Fibroblast of the aortic adventitia (primary cell): ENCODE measurements at places on chromosomes 3 and 15. TPM values are rescaled to one million over a fixed set of nuclear protein-coding genes. Genes with fewer than 3 reads are reported as not detected.

- DNase-seq: no peak
These were observed 52.6 kb downstream of the AGTR1 start for GRCh38 chr3:148750296-148750695.

DNA sequence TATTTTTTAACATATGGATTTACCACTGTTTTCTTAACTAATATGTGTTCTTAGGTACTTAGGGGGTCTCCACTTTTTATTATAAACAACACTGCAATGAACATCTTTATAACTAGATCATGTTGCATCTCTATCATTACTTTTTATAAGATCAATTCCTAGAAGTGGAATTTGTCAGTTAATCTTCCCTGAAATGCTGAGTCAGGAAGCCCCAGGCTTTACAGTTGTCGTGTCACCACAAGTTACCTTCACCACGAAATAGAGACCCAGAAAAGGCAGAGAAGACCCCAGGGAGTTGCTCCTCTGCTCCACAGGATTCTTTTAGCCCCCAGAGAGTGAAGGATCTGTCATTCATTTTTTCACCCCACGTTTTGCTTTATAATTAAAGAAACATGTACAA lies 34.5 kb upstream of the ERC2 start:
- no peak for DNase-seq

- DNase-seq: peak; percentile 61
These were observed 243.1 kb downstream of the TLE3 start for GRCh38 chr15:69854521-69855181.

DNA sequence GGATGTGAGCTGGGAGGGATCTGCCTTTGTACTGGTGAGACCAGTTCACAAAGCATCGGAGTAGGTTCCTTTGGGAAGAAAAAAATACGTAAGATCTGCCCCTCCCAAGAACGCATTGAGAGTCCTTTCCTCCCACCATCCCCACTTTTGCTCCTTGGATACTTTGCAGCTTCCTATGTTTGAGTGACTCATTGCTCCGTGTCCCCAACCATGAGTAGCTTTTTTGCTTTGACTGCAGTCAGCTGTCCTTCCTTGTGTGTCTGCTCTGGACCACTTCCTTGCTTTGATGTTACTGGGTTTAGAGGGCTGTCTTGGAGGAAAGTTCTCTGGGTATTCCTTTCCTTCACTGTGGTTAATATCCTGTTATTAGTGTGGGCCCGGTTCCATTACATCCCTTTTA lies 43.2 kb upstream of the PTPN23 start:
- DNase-seq: no peak

GRCh38 chr3:81434161-81434560 lies 327.3 kb downstream of the GBE1 start:
- no peak for DNase-seq

DNA sequence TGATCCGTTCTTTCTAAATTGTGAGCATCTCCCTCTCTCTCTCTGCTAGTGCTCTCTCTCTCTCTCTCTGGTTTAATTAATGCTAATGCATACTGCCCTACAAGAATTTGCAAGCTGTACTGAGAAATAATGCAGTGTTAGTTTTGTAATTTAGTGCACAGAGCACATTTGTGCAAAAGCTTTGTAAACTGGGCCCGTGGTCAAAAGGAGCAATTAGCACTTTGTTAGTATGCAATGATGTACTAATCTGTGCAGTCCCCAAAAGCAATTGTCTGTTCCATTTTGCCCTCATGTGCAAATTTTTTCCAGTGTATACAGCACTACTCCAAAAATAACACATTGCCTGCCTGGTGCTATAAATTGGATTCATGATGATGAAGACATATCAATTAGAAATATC lies 184.6 kb upstream of the CMC1 start:
- DNase-seq: no peak

- no peak for DNase-seq
These were observed 170.3 kb downstream of the SUCLG2 start for GRCh38 chr3:67484085-67484484.

SLC6A1 gene
- total RNA-seq: not detected in 2 replicates

GRCh38 chr3:119861681-119862080 lies 79.8 kb downstream of the NR1I2 start:
- DNase-seq: no peak

TFDP2 gene
- total RNA-seq: 28.5 and 100 TPM in 2 replicates

DNA sequence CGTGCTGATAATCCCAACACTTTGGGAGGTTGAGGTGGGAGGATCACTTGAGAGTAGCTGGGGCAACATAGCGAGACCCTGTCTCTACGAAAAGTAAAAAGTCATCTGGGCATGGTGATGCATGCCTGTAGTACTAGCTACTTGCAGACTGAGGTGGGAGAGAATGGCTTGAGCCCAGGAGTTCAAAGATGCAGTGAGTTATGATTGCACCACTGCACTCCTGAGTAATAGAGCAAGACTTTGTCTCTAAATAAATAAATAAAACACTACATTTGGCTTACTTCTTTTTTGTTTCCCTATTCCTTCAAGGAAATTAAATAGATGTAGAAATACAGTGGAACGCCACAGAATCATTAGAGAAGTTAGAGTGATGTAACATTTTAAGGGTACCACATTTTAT lies 20.1 kb upstream of the LDHAL6B start:
- peak; percentile 70 for DNase-seq

DNA sequence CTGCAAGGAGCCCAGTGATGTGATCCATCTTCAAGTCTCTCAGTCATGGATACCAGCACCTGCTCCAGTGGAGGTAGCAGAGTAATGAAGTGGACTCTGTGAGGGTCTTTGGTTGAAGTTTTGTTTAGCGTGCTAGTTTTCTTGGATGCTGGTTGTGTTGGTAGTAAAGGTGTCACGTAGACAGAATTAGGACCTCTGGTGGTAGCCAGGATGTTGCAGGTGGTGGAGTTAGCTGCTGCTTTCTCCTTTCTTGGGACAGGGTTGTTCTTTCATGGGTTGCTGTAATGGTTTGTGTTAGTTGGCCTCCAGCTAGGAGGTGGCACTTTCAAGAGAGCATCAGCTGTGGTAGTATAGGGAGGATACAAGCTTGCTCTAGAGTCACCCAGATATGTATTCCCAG lies 125.2 kb downstream of the ANXA2 start:
- DNase-seq: no peak

DNA sequence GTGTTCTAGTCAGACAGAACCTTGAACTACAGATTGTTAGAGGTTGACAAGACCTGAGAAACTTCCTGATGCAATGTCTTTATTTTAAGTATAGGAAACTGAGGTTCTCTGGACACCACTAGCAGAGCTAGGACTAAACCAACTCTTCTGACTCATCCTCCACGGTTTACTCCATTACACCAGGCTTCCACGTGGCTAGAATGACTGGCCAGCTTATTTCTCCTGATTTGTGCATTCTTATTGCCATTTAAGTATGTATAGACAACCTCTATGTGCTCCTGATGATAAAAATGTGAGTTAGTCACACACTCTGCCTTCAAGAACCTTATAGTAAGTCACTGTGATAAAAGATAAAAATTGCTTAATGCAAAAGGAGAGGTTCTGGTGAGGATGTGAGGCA lies 182.7 kb downstream of the MEX3B start:
- no peak for DNase-seq

DNA sequence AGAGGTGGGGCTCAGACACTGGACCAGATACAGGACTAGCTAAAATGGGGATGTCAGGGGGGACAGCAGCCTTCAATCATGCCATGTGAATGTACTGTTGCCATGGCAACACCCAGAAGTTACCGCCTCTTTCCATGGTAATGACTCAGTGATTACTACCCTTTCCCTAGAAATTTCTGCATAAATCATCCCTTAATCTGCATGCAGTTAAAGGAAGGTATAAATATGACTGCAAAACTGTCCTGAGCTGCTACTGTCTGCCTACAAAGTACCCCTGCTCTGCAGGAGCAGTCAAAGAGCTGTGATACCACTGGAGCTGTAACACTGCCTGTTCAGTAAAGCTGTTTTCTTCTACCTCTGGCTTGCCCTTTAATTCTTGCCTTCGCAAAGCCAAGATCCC lies 168.2 kb downstream of the PEAK1 start:
- DNase-seq: peak; percentile 6

GRCh38 chr3:139062918-139063317 lies 18.2 kb upstream of the PRR23C start:
- DNase-seq: peak; percentile 4

FMN1 gene
- 1.1 and 9.2 TPM in 2 replicates for total RNA-seq

CD96 gene
- total RNA-seq: 0.09 TPM in 1 of 2 replicates, not detected in the other

CAPN3 gene
- total RNA-seq: 1.6 and 2.5 TPM in 2 replicates

DNA sequence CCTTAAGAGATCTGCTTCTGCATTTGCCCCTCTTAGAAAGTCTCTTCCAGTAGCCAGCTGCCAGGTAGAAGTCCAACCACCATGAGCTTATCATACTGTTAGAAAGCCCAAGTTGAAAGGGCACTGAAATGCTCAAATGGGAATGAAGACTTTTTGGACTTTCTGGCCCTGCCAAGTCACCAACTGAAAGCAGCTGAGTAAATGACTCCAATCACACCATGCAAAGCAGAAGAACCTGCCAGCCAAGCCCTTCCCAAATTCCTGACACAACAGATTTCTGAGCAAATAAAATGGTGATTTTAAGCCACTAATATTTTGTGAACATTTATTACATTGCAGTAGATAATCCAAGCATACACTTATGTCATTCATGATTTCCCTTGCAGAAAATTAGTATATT lies 2.1 kb upstream of the CMTM8 start:
- no peak for DNase-seq

NR1I2 gene
- total RNA-seq: 0.27 TPM in 1 of 2 replicates, not detected in the other

SAXO2 gene
- total RNA-seq: 0.25 and 1.4 TPM in 2 replicates

TLR9 gene
- not detected in 2 replicates for total RNA-seq

GRCh38 chr15:75775296-75776064 lies 62.8 kb upstream of the CSPG4 start:
- DNase-seq: no peak

GRCh38 chr3:38030126-38031021 lies 932 bp upstream of the PLCD1 start:
- no peak for DNase-seq

RTP4 gene
- total RNA-seq: 2.8 and 2.9 TPM in 2 replicates

- peak; percentile 52 for DNase-seq
These were observed 35.1 kb upstream of the FRMD4B start for GRCh38 chr3:69420781-69421520.

GRCh38 chr15:75174102-75174501 lies 27.6 kb upstream of the C15orf39 start:
- no peak for DNase-seq

AADACL2 gene
- 0.90 TPM in 1 of 2 replicates, not detected in the other for total RNA-seq

DNA sequence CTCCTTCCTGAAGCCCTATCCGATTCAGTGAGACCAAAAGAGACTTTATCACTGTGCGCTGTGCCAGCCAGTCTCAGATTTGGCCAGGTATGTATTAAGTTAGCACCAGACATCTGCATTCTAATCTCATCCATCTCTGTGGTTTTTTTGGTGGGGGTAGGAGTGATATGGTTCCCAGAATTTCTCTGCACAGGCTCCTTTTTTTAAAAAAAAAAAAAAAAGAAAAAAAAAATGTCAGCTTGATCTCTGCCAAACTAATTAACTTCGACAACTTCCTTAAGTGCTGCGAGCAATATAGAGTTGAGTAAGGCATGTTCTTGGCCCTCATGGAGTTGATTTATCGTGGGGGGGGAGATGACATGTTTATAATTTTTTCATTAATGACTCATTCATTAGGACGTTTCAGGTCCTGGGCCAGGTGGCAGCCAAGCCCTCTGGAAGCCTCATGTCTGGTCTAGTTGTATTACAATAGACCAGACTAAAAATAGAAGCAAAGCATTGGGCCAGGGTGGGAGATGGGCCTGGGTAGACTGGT lies 12.9 kb downstream of the SLCO3A1 start:
- peak; percentile 77 for DNase-seq

PLA2G4F gene
- total RNA-seq: not detected in 2 replicates

SLC15A2 gene
- total RNA-seq: 0.18 and 0.25 TPM in 2 replicates

- DNase-seq: no peak
These were observed 44.6 kb downstream of the RASGRP1 start for GRCh38 chr15:38520035-38520434.

GRCh38 chr3:190070622-190071347 lies 49.9 kb downstream of the P3H2 start:
- DNase-seq: no peak

GRCh38 chr15:78206326-78207109 lies 27.8 kb downstream of the ACSBG1 start:
- DNase-seq: no peak

FLNB gene
- 44.0 and 69.0 TPM in 2 replicates for total RNA-seq

DNA sequence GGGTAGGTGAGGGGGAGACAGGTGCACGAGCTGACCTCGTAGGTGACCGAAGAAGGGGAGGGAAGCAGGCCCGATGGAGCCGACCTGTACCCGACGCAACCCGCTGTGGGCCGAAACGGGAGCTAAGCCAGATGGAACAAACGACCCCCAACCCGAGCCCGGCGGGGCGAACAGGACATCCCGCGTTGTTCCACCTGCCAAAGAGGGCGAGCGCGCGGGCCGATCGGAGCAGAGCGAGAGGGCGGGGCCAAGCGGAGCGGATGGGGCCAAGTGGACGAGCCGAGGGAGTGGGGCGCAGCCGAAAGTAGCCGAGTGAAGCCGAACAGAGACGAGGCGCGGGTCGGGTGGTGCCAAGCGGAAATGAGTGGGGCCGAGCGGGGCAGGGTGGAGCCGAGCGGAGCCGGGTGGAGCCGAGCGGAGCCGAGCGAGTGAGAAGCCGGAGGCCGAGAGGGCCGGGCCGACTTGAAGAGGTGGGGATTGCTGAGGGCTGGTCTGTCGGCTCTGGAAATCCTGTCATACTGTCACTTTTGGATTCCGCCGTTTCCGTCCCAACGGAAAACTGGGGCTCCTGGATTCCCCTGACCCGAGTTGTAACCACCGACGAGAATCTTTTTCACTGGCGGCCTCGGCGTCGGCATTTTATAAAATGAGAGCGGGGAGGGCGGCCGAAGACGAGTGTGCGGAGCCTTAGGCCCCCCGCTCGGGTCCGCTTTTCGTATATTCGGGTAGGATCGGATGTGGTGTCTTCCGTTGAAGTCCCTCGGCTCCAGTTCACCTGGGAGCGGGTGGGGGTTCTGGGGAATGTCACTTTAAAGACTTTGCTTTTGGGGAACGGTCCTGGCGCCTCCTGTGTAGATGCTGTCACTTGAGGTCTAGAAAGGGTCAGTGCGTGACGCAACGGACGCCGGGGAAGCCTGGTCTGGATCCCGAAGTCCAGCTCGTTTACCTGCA lies 15.6 kb upstream of the WNT7A start:
- DNase-seq: peak; percentile 79

DPPA2 gene
- not detected in 2 replicates for total RNA-seq

PLSCR5 gene
- total RNA-seq: not detected in 2 replicates

- peak; percentile 51 for DNase-seq
These were observed 56.5 kb upstream of the PLSCR4 start for GRCh38 chr3:146307456-146307725.

- DNase-seq: no peak
These were observed 210.0 kb downstream of the KCNAB1 start for GRCh38 chr3:156330415-156330814.

DNA sequence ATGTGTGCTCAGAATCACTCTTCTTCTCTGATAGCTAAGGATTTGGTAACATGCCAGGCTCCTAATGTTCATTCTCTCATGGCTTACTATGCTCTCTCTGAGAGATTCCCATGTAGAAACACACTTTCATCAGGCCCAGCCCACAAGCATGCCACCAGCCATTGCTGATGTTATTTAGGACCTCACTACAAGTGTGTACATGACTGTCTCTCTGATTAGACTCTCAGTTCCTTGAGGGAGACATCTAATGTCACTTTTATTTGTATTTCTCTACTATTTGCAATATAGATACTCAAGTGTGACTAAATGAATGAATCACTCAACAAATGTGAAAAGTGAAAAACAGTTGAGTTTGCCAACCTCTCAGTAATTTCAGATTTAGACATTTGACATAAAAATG lies 84.3 kb upstream of the ARL6 start:
- DNase-seq: no peak

- DNase-seq: no peak
These were observed 3.6 kb upstream of the RBMS3 start for GRCh38 chr3:29277249-29277648.

GRCh38 chr3:182812123-182812522 lies 18.8 kb downstream of the ATP11B start:
- DNase-seq: no peak

DNAJA4 gene
- total RNA-seq: 0.65 and 2.3 TPM in 2 replicates

GABRB3 gene
- 0.81 and 2.2 TPM in 2 replicates for total RNA-seq
